NCI-H2029 (cell line): ENCODE measurements at places on chromosomes 13 and 19.
A peak's percentile ranks its signal among the peaks of the same experiment; 100 is the strongest.

DNA sequence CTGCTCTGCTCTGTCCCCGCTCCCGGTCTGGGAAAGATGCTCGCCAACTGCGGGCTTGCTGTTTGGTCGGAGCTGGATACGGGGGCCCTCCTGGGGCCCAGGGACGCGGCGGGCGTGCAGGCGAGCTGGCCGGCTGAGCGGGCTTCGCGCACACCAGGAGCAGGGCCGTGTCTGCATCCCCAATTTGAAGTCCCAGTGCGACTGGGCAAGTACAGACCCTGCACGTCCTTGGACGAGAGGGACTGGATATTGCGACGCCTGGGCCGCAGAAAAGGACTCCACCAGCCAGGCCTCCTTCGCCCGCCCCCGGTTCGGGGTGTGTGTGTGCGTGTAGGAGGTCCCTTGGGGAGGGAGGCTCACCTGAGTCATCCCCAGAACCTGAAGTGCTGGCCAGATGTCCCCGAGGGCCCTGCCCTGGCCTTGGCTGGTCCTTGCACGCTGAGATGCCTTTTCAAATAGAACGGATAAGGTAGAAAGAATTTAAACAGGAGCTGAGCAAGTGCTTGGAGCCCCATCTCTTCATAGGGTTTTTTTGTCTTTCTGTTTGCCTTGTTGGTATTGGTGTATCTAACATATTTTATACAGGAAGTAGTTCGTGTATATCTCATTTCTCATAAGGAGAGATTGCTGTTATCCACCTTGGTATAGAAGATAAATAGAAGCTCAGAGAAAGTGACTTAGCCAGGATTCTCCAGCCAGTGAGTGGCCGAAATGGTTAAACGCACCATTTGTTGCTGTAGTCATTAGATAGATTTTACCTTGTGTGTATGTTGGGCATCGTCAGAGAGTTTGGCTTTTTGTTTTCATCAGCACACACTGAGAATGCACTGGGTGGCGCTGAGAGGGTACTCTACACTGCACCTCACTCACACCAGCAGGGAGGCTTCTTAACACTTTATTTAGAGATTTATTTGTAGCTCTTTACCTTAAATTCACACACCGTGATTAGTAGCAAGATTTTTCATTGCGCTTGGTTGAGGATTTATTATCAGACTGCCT is 1.1 kb downstream of the NAXD start:
- no peak for DNase-seq

- DNase-seq = no peak
These were observed 1575.1 kb upstream of the SLC10A2 start for GRCh38 chr13:104641309-104641708.

GRCh38 chr13:66689628-66690027 is 540.5 kb downstream of the PCDH9 start:
- DNase-seq = no peak

- DNase-seq = no peak
These were observed 17.4 kb downstream of the UFM1 start for GRCh38 chr13:38366954-38367645.

- no peak for DNase-seq
These were observed 539.7 kb downstream of the RFC3 start for GRCh38 chr13:34357435-34358232.

- no peak for DNase-seq
These were observed 67.4 kb upstream of the CLDN10 start for GRCh38 chr13:95485045-95485517.

- no peak for DNase-seq
These were observed 86.5 kb upstream of the FBXL3 start for GRCh38 chr13:77113496-77113895.

GRCh38 chr13:93290503-93290902 is 63.9 kb downstream of the GPC6 start:
- DNase-seq = no peak

DNA sequence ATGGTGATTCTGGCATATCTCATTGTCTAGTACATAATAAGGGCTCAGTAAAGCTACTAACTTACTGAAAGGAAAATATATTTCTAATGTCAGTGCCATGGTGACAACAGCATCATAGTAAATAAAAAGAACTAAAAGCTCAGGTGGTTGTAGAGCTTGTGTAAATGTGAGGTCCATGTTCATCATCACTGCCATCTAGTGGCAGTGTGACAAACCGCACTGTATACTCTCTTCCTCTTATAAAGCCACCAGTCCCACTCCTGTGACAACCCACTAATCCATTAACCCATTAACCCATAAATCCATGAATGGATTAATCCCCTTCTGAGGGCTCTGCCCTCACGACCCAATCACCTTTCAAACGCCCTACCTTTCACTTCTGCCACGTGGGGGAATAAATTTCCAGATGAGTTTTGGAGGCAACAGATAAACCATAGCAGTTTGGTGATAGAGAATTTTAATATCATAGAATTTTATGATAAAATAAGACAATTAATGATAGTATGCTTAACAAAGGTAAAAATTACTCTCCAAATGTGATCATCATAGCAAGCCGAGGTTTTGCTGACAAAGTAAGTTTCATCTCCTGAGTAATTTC is 160.4 kb upstream of the SGCG start:
- DNase-seq = peak; percentile 20

DNA sequence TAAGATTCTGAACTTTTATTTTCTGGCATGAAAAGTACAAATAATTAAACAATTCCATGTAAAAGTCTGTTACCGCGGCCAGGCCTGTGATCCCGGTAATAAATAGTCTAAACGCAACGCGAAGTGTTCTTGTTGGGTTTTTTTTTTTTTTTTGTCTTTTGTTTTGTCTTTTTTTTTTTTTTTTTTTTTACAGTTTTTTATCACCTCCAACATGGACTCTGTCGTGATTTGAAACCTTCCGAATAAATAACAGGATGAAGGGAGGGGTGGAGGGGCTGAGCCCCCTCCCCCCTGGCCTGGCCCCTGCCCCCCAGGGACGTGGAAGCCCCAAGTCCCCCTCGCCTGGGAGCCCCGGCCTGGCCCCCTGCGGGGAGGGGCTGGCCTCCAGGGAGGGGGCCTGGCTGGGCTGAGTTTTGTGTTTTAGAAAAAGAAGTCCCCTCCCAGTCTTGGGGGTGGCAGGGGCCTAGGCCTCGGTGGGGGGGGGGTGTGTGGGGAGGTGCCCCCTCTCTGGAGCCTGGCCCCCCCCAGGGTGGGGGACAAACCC is 16.0 kb downstream of the PRKCSH start:
- no peak for DNase-seq

DNA sequence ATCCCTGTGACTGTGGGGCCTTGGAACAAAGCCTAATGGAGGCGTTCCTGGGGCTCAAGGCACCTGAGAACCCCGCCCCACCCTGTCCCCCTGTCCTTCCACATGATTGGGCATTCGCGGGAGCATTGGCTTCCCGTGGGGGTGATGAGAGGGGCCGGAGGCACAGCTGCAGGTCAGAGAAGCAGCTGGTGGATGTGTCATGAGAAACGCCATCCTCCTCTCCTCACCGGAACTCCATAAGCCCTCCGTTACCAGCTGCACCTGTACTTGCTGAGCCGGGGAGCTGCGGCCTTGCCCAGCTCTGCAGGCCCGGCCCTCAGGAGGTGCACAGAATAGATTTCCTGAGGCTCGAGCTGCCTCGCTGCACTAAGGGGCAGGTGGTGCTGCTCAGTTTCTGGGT is 42.0 kb downstream of the CAPN12 start:
- no peak for DNase-seq

- DNase-seq = peak; percentile 45
These were observed 60.3 kb downstream of the SLC7A9 start for GRCh38 chr19:32809254-32809653.

DNA sequence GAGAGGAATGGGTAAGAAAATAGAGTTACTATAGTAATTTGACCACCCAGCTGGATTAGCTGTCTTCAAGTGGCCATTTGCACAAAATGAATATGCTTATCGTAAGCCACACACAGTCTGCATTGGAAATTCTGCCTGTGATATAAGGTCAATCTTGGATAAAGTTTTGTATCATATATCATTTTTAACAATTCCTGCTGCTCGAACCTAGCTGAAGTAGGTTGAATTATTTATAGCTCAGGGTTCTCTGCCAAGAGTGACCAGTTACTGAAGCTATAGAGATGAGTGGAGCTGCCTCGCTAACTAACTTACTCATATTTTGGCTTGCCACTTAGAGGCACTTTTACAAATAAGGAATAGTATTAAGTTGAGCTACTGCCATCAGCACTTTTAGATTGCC is 220.9 kb downstream of the RGCC start:
- DNase-seq = no peak

- no peak for DNase-seq
These were observed 244.8 kb downstream of the PCDH20 start for GRCh38 chr13:61170856-61171255.

DNA sequence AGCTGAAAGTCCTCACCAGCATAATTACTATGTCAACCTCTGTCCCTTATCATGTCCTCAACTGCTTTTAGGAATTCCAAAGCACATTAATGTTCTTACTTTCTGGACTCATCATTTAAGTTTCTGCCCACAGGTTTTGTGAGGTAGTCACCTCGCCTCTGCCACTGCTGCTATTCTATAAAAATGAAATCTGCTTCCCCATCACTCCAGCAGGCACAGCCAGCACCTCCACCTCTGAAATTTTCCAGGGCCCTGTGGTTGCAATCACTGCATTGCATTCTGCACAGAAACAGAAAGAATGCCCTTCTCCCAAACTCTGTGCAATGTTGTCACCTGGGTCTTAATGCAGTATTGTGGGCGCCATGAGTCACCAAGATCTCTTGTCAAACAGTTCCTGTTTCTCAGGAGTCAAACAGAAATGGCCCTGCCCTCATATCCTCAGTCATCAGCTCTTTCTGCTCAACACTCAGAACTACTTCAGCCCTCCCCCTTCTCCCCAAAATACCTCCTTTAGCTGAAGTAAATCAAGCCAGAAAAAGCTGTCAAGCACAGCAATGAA is 529.2 kb upstream of the NBEA start:
- no peak for DNase-seq

DNA sequence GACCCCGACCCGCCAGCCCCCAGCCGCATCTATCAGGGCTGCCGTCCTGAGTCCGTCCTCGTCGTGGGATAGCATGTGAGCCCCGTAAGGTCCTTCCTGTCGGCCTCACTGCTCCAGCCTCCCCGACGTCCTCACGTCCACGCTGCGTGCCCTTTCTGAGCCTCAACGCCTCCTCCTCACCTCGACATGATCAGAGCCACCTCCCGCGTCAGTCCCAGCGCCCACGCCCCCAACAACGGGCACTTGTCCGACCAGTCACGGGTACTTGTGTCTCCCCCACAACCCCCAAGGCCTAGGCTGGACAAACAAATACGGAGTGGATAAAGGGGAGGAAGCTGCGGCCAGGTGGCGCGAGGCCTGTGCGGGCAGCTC is 665 bp downstream of the ZNF497 start:
- peak; percentile 41 for DNase-seq

DNA sequence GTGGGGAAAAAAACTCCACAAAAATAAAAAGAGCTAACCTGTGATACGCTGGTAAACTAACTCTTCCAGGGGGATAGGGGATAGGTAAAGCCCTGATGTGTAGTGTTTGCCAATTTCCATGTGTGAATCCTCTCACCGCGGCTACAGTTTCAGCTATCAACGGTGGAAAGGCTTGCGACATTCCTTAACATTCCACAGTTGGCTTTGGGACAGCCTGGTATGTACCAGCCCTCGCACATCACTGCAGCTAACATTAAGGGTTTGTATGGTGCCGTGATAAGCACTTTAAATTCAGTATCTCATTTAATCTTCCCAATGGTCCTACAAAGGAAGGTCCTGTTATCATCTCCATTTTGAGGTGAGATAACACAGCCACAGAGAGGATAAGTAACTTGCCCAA is 112.4 kb downstream of the KATNAL1 start:
- no peak for DNase-seq

- no peak for DNase-seq
These were observed 41.7 kb downstream of the RUBCNL start for GRCh38 chr13:46345398-46345797.

DNA sequence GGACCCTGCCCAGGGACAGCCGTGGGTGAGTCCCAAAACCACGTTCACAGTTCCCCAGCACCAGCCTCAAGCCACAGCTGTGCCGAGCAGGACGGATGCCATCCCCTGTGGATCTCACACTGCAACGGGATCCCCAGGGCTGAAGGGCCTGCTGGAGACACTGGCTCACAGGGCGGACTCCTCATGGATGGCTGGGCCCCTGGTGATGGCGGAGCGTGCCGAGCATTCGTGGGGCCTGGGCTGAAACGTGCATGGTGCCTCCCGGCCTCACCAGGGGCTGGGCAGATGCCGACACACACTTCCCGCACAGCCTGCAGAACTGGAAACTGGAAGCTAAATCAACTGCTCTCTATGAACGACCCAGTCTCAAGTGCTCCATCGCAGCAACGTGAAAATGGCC is 9.6 kb downstream of the RNF126 start:
- DNase-seq = no peak

DNA sequence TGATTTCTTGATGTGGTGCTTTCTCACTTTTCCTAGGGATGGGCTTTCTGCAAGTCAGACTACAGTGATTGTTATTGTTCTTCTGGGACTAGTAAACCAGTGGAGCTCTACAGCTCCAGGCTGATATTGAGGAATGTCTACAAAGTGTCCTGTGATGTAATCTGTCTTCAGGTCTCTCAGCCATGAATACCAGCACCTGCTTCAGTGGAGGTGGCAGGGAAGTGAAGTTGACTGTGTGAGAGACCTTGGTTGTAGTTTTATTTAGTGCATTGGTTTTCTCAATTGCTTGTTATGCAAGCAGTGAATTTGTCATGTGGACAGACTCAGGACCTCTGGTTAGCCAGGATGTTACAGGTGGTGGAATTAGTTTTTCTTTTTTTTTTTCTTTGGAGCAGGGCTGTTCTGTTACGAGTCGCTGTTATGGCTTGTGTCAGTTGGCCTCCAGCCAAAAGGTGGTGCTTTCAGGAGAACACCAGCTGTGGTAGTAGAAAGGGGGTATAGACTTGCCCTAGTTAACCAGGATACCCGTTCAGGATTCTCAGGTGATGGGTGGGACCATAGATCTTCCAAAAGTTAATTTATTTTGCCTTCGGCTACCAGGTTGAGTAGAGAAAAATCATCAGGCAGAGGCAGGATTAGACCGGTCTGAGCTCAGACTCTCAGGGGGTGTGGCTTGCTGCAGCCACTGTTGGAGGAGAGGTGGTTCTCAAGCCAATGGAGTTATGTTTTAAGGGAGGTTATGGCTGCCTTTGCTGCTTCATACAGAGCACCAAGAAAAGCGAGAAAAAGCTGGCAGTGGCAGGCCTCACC is 11.9 kb upstream of the ZNF675 start:
- DNase-seq = peak; percentile 21

GRCh38 chr19:14156122-14156521 is 19.7 kb upstream of the ASF1B start:
- no peak for DNase-seq
